ENCODE measurements at places on chromosomes 5 and 9.

GRCh38 chr5:178223828-178224335, 8.7 kb downstream of the PHYKPL start:
- no peak for DNase-seq

- no peak for DNase-seq
Observed at GRCh38 chr5:127838661-127839060, 135.5 kb downstream of the CCDC192 start.

DNA sequence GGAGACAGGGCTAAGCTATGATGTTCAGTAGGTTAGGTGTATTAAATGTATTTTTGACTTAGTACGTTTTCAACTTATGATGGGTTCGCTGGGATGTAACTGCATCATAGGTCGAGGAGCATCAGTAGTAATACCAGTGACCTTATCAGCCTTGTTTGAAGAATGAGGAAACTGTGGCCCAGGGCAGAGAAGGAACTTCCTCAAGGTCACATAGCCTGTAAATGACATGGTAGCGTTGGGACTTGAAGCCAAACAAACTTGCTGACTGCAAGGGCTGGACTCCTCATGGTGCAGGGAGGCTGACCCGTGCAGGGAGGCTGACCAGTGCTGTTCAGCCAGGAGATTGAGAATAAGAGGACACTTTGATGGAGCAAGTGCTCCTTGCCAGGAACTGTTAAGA, 21.3 kb upstream of the PTPN3 start:
- DNase-seq = no peak

DNA sequence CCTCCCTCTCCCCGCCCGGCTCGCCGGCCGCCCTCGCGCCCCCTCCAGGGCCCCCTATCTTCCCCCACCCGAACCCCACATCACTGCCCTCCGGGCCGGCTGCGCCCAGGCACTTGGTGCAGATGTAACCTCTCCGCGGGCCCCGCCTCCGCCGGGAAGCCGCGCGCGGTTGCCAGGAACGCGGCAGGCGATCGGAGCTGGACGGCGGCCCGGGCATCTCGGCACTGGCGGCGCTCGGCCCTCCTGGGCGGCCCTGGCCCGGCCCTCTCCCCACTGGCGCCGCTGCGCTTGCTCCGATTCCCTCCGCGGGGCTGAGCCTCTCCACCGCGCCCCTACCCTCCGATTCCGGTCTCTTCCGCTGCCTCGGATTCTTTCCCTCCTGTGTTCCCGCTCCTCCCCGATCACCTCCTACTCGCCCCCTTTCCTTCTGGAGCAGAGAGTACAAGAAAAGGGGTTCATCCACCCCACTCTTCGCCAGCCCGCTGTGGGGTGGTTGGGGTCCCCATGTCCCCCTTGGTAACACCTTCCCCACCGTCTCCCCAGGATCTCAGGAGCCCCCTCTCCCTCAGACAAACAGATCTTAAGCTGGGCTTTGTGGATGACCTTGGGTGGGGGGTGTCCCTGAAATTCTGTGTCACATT, 70.6 kb downstream of the C9orf50 start:
- DNase-seq = no peak

GRCh38 chr9:35395706-35396101, 94.2 kb upstream of the RUSC2 start:
- no peak for DNase-seq

GRCh38 chr5:113024076-113024697, 47.6 kb downstream of the DCP2 start:
- DNase-seq = no peak

DNA sequence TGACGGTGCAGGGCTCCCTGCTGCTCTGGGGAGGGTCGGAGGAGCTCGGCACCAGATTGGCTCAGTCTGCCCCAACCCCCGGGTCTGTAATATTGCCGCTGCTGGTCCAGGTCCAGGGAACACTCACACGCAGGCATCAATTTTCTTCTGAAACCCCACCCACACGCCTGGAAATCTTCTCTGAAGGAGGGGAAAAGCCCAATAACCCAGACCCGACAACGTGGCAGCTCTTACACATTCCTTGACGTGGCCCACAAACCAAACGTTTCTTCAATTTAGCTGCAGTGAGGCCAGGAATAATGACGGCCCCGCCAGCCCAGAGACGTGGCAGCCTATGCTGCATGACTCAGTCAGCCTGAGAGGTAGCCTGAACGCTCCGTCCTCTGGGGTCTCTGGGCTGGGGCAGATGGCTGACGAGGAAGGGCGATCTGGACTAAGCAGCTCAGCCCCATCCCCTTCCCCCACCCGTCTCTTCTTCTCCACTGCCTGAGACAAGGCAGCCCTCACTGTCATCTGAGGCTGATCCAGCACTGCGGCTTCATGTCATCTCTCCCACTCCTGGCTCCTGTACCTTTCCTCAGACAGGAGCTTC, 9.9 kb upstream of the SPARC start:
- DNase-seq = no peak

DNA sequence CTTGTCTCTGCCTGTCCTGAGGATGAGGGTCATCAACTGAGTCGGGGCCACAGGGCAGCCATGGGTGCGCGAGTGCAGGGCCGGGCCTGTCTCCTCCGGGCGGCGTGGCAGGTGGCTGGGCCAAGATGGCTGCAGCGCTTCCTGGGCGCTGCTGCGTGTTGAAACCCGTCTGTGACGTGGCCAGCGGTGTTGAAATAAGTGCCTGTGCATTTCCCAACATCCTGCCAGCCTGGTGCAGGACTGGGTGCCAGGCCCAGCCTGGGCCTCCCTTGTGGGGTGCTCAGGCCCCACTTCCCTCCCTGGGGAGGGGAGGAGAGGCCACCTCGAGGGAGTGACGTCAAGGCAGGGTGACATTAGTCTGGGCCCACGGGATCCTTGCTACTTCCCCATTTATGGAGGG, 45.5 kb downstream of the RXRA start:
- DNase-seq = peak; percentile 35

- no peak for DNase-seq
Observed at GRCh38 chr5:140329739-140330481, 16.5 kb downstream of the HBEGF start.

DNA sequence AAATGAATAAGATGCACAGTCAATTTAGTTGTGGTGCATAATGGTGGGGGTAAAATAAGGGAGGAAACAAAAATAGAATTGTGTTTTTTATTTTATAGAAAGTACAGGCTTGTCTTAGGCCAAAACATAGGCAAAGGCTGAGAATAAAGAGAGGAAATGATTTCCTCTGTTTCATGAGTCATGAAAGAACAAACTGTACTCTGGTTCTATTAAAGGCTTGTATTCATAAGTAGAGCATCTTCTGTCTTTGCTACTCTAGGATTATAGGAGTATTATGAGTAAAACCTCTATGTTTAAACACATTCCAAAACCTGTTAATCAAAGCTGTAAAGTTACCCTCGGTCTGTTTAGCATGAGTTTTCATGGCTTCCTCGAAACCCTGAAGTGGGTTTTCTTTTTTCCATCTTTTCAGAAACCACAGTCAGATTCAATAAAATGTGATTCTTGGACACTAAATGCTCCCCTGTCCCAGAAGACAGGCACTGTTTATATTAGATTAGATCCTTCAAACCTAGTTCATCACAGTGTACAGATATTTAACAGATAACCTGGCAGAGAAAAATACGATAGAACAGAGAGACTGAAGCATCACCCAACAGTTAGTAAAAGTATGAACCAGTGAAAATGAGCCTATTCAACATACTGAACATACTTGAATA, 473.9 kb upstream of the CYLC2 start:
- no peak for DNase-seq

DNA sequence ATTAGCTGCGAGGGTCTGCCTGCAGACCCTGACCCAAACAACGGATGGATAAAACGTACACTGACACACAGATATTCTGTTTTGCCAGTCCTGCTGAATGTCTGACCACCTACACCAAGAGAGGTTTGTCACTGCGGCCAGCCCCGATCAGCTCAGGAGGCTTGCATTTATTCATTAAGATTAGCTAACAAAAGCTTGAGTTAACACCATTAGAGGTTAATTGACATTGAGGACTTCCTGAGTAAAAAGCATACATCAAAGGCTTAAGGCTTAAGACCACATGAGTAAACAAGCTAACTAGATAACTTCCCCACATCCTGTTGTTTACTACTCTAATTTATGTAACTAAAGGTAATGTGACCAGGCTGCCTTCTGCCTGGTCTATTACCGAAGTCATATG, 198.1 kb upstream of the TRPC7 start:
- DNase-seq = peak; percentile 15

GRCh38 chr9:78188594-78188993, 47.3 kb upstream of the CEP78 start:
- DNase-seq = no peak

GRCh38 chr9:130358928-130359327, 85.8 kb upstream of the ASS1 start:
- DNase-seq = no peak

- no peak for DNase-seq
Observed at GRCh38 chr9:88388886-88389605, 802 bp downstream of the SPIN1 start.

DNA sequence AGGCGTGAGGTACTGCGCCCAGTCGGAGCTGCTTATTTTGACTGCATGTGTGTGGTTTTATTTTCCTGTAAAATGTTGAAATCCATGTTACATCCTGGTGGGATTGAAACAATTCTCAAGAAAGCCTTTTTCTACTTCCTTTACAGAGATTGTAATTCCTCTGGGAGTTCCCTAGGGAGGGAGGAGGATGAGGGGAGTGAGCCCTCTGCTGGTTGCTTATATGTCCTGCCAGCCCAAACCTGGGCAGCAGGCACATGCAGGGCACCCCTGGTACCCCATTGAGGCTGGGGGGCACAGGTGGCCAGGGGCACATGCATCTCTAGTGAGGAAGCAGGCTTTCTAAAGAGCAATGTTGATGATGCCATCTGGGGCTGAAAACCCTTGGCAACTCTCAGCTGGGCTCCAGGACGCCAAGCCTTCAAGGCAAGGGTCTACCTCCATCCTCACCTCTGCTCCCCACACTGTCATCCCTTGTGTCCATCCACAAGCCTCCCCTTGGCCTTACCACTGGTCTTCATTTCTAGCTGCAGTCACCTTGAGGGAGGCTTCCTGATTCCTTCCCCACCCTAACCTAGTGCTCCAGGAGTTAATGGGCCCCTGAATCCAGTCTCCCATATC, 84.7 kb upstream of the TNFSF8 start:
- no peak for DNase-seq

DNA sequence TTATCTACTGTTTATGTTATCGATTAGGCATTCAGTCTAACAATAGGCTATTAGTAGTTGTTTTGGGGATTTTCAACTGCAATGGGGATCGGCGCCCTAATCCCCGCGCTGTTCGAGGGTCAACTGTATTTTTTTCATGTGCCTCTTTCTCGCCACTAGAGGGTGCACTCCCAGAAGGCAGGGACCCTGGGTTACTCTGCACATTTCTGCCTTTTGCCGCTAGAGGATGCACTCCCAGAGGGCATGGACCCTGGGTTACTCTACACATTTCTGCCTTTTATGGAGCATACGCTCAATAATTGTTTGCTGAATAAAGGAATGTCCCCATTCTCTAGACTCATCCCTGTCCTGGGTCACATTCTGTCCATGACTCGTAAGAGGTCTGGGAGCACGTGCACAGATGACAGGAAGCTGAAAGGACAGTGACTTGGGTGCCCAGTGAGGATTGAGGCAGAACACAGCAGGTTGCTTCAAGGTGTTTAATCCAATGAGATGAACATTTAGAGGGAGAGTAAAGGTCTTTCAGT, 27.9 kb upstream of the RECK start:
- peak; percentile 69 for DNase-seq

GRCh38 chr9:114155263-114155994, at the start of gene COL27A1:
Gene COL27A1, plus strand, starts transcription at chr9:114155537. Its CDS starts 414 bp downstream, at chr9:114155951.
- peak; percentile 73 for DNase-seq

GRCh38 chr5:124373883-124374282, 372.6 kb downstream of the ZNF608 start:
- DNase-seq = no peak

- no peak for DNase-seq
Observed at GRCh38 chr5:64786372-64786771, 17.6 kb downstream of the CWC27 start.
